AG20443 (cell line): ENCODE measurements at places on chromosomes 2 and 18.

- DNase-seq: no peak
These were observed 347.0 kb downstream of the KIAA1328 start for GRCh38 chr18:37175727-37176620.

- no peak for DNase-seq
These were observed 707 bp upstream of the DGUOK start for GRCh38 chr2:73925853-73926492.

- no peak for DNase-seq
These were observed 196.8 kb downstream of the LRRTM4 start for GRCh38 chr2:77325395-77325794.

- DNase-seq: no peak
These were observed 119.8 kb downstream of the RPIA start for GRCh38 chr2:88811233-88811632.

DNA sequence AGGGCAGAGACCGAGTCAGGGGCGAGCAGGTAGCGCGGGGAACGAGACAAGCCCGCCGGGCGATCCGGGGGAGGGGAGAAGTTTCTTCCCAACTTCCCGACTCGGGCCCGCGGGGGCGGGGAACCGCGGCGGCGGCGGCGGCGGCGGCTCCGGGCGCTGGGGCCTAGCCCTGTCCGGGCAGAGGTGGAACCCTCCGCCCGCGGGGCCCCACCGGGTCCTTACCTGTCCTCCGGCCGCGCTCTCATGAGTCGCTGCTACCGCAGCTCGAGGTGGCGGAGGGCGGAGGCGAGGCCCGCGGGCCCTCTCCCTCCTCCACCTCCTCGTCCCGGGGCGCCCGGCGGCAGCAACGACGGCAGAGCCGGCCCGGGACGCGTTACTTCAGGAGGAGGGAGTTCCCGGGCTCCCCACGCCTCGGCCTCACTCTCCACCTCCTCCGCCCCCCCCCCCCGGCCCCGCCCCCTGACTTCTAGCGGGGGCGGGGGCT, at the start of gene YES1:
YES1 (minus strand) TSS at position 351 of the 484 bp plus-strand sequence. CDS start 55,415 bp downstream, outside the sequence.
- peak; percentile 95 for DNase-seq

GRCh38 chr18:69889009-69889408, 58.7 kb downstream of the CD226 start:
- DNase-seq: no peak

DNA sequence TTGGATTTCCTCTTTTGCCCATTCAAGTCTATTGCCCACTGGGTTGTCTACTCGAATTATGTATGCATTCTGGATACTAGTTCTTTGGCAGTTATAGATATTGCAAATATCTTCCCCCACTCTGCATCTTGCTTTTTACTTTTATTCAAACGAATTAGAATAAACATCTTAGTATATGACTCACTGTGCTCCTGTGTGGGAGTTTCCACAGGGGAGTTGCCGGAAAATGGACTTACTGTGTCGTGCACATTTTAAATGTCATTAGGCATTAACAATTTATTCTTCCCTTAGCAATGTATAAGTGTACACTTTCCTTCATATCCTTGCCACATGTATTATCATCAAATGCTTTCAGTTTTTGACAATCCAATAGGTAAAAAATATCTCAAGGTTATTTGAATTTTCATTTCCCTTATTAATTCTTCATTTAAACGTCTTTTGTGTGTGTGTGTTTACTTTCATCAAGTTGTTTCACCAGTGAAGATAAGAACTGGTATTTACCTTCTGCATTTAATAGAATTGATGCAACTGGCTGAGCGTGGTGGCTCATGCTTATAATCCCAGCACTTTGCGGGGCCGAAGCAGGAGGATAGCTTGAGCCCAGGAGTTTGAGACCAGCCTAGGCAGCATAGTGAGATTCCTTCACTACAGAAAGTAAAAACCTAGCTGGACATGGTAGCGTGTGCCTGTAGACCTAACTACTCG, 4.6 kb upstream of the UGT1A5 start:
- no peak for DNase-seq

DNA sequence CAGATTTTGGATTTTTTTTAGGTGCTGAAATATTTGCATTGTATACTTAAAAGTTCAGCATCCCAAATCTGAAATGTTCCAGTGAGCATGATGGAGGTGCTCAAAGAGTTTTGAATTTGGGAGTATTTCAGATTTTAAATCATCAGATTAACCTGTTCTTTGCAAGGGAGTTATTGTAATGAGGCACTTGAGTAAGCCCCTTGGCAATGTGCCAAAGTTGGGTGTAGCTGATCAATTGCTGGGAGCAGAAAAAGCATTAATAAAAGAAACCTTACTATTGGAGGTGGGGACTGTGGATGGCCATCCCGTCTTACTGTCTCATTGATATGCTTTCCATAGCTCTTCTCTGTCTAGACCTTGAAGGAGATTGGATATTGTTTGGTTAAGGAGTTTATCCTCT, 28.3 kb downstream of the MALT1 start:
- DNase-seq: no peak

DNA sequence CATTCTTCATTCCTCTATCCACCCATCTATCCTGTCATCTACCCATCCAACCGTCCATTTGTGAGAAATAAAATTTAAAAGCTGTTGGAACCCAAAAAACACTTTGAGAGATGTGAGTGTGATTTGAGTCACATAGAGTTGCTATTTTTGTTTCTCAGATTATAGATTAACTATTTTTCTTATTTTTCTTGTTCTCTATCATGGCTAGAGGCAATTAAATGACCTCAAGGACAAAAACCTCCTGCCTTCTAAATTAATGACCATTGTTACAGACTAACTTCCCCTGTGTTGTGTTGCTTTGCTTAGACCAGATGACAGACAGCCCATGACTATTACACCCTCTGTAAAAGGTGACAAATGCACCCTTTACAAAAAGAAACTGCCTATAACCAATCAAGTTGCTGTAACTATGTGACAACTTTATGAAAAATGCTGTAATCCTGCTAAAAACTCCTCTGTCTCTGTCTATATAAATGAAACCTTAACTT, 207.9 kb upstream of the CXCR4 start:
- DNase-seq: no peak

DNA sequence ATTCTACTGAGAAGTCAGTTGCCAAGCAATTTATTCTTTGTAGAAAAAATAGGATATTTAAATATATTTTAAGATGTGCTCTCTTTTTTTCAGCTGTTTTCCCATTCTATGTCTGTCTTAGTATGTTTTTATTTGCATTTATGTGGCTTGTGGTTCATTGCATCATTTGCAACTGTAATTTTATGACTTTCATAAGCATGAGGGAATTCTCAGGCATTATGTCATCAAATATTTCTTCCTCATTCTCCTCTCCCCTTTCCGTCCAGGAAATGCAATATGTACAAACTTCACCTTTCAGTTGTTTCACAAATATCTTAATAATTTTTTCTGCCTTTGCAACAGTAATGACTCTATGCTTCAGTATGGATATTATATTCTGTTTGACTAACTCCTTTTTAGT, 560.2 kb upstream of the LRATD1 start:
- no peak for DNase-seq

DNA sequence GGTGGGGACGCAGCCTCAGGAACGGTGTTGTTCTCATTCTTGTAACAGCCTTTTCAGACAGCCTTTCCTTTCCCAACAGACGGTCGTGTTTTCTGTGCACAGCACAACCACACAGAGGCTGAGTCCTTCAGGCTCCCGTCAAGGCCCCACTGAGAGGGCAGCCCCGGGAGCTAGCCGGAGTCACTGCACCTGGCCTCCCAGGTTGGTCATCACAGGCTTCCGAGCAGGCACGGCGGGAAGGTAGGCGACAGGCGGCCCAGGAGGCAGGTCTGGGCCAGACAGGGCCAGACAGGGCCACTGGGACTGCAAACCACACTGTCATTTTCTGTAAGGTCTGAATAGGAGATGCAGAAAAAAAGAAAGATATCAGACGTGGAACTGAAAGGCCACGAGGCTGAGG, 570.8 kb downstream of the GALR1 start:
- DNase-seq: no peak

DNA sequence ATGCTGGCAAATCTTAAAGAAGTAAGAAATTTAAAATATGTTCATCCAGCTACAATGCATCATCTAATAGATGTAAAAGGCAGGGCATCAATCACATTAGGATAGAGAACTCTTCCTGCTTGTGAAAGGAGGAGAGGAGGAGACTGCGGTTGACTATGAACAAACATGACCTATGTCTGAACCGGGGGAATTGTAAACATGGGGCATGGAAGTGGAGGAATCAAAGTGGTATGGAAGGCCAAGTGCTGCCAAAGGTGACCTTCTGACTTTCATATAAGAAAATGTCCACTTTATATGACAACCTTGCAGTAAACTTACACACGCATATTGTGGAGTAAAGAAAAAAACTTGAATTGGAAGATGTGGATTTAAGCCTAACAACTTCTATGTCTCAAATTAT, 20.0 kb upstream of the SLC8A1 start:
- no peak for DNase-seq

DNA sequence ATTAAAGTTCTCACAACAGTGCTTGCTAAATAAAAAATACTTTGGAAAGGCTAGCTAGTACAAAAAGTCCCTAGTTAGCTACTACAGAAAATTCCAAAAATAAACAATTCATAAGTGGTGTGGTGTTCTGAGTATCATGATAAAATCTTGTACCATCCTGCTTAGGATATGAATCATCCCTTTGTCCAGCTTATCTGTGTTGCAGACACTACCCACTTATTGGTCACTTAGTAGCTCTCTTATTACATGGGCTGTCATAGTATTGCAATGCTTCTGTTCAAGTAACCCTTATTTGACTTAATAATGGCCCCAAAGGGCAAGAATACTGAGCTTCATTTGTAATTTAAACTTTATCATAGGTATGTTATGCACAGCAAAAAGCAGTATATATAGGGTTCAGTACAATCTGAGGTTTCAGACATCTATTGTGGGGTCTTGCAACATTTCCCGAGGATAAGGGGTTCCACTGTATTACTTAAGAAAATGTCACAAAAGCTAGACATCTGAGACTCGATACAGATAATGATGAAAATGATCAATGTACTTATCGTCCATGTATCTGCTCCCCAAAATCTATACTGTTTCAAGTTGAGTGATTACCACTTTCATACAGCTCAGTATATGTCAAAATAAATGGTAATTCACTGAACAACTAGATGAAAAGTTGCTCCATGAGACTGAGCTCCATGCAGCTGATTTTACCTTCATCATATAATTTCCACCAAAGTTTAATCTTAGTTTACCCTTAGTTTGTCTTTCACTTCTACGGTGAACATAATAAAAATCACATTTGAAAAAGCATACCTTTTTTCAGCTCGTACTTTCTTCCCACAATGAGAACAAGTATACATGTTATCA, 93.8 kb downstream of the C2orf74 start:
- DNase-seq: peak; percentile 44

- peak; percentile 35 for DNase-seq
These were observed 355.0 kb downstream of the RNF144A start for GRCh38 chr2:7272210-7272609.
